Activated gamma-delta T cell (primary cell): ENCODE measurements at places on chromosomes 12 and 14.

GRCh38 chr12:115830633-115831032, 446.9 kb downstream of the MED13L start:
- DNase-seq = no peak

GRCh38 chr14:55582746-55583145, 2.7 kb downstream of the KTN1 start:
- no peak for DNase-seq

- no peak for DNase-seq
Observed at GRCh38 chr12:20269337-20270067, 98.8 kb upstream of the PDE3A start.

DNA sequence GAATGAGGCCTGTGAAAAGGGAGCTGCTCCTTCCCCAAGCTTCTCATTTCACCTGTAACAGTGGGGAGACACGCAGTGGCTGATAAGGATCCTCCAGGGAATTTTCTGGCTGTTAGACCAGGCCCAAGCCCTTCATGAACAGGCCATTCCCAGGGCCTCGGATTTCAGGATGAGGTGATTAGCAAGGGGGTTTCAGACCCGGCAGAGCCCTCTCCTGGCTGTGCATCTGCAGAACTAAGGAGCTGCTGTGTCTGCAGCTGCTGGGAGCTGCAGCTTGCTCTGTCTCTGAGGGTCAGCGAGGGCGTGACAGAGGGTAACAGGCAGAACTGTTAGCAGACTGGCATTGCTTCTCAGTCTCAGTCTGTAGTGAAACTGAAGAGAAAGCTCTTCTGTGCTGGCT, 110.4 kb downstream of the KCNA5 start:
- DNase-seq = no peak

- DNase-seq = no peak
Observed at GRCh38 chr14:69651664-69652063, 40.3 kb downstream of the SUSD6 start.

GRCh38 chr12:16613199-16613598, 7.2 kb upstream of the LMO3 start:
- no peak for DNase-seq
